ENCODE measurements at places on chromosomes 3 and 15.

DNA sequence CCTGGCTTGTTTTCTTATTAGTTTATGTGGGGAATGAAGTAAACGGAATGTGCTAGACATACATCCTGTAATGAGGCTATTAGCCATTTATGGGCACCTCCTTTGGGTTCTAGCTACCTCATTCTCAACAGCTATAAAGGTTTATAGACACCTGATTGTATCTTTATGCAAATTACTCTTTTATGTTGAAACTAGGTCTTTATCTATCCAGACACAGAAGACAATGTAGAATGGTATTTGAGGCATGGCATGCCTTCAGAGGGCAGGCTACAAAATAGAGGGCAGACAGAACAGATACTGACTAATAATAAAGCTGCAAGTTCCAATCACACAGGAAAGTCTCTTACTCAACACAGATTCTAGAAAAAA is 27.1 kb downstream of the TBC1D2B start:
- DNase-seq = no peak

DNA sequence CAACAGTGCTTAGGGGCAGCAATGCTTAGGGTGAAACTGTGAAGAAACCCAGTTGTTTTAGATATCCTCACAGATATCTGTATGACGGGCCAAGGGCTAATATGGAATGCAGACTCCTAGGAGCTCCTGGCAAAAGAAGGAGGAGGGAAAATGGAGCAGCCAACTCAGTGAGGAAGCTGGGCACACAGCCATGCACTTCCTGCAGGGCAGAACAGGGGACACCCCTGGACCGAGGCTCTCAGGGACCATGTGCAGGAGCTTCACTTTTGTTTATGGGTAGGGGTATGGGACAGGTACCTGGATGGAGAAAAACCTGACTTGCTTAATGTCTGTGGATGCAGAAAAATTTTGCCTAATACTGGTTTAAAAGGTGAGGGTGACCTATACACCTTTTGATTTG is 20.2 kb downstream of the NIPA1 start:
- DNase-seq = no peak

DNA sequence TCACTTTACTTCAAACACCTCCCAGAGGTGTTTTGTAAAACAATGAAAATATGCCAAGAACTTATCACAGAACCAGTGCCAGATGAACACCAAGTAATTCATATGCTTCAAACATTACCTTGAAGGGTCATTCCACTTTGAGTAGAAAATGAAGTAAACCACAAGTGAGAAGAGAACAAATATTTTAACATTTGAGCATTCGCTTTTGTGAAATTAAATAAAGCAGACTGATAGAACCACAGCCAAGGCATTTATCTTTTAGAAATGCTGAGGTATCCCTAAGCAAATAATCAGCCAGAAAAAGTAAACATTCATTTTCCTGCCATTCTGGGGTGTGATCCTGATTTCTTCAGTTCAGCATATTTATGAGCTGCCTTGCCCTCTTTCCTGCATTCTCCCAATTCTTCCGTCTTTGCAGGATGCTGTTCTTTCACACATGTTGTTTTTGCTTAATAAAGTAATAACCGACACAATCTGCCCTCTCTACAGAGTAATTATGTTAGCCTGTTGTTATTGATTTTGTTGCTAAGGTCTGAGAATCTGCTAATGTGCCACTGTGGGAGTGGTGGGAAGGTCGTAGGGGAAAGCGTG is 235.6 kb upstream of the TGFBR2 start:
- DNase-seq = no peak

- DNase-seq = no peak
Observed at GRCh38 chr3:9091486-9092235, 128.4 kb upstream of the RAD18 start.

DNA sequence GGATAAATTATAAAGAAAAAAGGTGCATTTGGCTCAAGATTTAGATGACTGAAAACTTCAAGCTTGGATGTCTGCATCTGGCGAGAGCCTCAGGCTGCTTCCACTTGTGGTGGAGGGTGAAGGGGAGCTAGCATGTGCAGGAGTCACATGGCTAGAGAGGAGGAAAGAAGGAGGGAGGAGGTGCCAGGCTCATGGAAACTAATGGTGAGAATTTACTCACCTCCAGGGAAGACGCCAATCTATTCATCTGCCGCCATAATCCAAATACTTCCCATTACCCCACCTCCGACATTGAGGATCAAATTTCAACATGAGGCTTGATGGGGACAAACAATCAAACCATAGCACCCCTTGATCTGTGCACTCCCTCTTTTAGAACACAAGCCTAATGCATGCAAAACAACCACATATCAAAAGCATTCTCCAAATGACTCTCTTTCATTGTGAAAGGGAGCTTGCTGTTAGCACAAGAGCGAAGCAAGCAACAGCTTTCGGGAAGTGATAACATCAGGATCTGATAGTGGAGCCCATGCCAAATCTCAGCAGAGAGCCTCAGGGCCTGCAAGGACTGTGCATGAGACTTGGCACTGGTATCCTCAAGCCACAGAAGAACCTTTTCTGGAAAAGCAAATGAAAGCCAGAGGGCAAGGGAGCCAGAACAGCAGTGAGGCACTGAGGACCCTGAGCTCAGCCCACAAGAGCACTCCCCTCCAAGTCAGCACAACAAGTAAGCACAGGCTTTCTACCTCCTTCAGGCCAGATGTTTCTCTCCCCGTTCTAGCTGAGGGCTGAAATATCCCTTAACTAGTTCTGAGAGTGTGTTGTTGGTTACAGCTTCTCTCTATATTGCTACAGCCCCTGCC is 50.2 kb upstream of the THBS1 start:
- no peak for DNase-seq

- DNase-seq = no peak
Observed at GRCh38 chr15:32909431-32909830, 191.6 kb downstream of the GREM1 start.

DNA sequence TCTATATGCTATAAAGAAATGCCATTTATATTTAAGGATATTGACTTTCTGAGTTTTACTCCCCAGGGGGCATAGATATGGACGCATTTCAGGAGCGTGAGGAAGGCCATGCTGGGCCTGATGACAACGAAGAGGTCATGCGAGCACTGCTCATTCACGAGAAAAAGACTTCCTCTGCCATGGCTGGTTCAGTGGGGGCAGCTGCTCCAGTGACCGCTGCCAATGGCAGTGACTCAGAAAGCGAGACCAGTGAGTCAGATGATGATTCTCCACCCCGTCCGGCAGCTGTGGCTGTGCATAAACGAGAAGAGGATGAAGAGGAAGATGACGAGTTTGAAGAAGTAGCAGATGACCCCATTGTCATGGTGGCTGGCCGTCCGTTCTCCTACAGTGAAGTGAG is 38.4 kb downstream of the GTF2E1 start:
- DNase-seq = no peak

- DNase-seq = no peak
Observed at GRCh38 chr3:152656214-152656971, 178.5 kb upstream of the P2RY1 start.
